Caco-2 (cell line): ENCODE measurements at places on chromosomes 11 and 22.

DNA sequence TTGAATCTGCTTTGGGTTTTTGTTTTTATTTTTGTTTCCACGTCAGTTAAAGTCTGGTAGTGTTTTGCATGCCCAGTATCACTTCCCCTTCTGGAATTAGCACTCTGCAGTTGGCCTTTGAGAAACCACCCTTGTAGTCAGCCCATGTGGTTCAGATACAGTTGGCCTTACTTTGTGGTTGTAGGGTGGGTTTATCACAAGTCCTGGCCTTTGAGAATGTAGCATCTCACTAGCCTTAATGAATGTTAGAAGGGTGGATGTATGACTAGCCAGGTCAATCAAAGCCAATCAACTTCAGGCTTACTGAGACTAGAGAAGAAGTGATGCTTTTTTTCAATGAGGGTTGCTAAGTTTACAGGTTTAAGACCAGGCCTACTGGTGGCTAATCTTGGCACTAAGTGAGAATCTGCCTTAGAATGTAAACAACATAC lies 19.8 kb downstream of the ARL14EP start:
- DNase-seq, result no peak

GRCh38 chr11:11359611-11360010 lies 6.6 kb upstream of the CSNK2A3 start:
- no peak for DNase-seq

DNA sequence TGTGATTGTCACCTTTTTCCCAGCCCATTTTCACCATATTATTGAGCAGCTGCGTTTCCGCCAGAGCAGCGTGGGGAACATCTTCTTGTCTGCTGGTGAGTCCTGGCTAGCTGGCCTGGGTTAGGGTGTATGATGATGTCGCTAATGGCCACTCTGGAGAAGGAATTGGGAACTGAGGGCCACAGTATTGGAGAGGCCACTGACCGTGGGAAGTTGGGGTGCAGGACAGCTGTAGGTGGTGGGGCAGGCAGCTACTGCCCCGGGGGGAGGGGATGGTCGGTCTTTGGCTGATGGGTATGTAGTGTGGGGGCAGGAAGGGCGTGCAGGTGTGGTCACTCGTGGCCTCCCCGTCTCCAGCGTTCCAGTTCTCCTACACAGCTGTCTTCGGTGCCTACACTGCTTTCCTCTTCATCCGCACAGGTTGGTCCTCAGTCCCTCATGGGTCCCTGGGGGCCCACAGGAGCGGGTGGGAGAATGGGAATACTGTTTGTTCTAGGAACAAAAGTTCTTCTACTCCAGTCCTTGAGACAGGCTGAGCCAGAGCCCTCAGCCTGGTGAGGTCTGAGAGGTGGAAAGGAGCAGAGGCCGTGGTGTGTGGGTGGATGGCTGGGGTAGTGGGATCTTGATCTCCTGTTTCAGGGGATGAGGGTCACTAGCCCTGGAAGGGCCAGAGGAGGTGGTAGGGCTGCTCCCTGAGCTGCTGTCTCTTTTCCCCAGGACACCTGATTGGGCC lies 2.1 kb downstream of the RCE1 start:
- peak; percentile 38 for DNase-seq

- DNase-seq, result no peak
These were observed 838 bp upstream of the MTFP1 start for GRCh38 chr22:30424534-30425326.

- no peak for DNase-seq
These were observed 74.6 kb downstream of the PIWIL3 start for GRCh38 chr22:24699876-24700275.

GRCh38 chr22:23938328-23939016 lies 22.5 kb downstream of the GSTT2B start:
- DNase-seq, result peak; percentile 81

DNA sequence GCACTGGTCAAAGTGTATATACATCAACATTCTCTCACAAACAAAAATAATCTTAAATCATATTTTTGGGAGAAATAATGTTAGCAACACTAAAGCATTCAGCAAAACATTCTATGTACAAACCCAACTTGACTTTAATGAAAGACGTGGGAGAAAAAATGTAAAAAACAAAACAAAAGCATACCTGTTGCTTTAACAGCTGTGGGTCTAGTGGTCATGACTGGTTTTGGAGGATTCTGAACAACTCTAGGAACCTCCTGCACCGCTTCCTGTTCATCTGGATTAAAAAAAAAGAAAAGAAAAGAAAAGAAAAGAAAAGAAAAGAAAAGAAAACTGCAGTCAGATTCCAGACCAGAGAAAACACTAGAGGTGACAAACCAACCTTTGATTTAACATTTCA lies 2.1 kb downstream of the FNBP4 start:
- DNase-seq, result no peak

DNA sequence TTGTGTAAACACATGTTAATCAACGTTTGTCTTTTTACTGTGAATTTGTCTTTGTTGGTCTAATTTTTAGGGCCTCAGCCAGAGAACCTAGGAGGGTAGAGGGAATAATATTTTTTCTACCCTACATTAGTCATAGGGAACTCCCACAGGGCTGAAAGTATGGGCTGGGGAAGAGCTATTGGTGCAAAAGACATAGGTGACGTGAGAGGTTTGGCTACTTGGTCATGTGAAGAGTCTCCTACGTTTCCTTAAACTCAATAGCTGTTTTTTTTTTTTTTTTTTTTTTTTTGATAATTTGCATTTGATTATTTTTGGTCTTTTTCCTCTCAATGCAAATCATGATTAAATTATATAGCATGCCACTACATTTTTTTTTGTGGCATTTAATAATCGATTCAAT lies 15.9 kb upstream of the MMP7 start:
- no peak for DNase-seq

DNA sequence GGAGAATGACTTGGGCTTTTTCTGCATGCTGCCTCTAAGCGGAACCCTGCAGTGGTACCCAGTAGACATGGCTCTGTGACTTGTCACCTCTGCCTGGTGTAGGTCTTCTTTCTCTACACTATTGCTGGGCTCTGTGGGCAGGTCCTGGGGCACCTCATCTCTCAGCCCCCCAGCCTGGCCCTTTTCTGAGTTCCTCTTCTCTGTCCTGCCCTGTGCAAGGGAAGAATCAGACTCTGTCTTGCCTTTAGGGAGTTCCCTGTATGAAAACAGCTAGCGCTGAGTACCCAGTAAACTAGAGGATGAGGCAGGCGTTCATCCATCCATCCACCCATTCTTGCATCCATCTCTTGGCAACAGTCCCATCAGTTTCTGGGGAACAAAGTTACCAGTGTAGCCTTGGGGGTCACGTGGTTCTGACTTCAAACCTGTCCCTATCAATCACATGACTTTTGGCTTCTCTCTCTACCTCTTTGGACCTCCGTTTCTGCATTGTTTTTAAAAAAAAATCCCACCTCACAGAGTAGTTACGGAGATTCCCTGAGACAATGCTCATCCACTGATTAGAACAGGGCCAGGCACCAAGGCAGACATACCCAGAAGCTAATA lies 86.4 kb upstream of the WNT11 start:
- DNase-seq, result no peak

DNA sequence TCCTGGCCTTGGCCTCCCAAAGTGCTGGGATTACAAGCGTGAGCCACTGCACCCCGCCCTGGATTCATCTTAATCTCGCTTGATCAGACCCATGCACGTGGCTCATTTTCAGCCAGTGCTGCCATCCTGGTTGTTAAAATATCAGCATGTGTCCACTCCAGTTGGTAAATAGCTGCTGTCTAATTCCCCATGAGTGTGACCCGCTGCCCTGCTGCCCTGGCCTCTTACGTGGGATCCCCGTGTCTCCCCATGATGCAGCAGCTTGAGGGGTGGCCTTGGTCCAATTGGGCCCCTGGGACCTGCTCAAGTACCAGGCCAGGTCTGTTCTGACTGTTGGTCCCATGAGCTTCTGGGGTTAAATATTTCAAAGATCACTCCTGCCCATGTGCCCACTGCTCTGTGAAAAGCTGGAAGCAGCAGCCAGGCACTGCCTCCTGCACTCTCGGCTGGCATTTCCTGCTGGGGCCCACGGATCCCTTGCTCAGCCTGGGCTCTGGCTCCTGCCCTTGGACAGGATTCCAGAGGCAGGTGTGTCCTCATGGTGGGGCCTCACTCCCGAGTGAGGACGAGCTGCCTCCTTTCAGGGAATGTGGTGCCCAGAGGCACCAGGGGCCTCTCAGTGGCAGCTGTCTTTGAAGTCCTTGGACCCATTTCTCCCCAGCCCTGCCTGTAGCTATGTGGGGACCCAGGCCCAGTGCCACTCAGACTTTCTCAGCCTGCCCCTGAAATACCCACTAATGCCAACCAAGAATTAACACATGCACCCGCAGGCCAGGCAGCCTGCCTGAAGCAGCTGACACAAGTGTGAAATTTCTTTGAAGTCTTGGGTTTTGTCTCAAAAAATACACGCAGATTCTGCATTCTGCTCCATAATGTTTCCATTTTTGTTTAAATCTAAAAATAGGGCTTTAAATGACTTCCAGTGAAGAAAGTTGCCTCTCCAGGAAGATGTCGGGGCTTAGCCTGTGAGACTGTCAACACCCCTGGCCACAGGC lies 38.1 kb upstream of the PRDM11 start:
- DNase-seq, result no peak

- DNase-seq, result no peak
These were observed 19.9 kb upstream of the MYOD1 start for GRCh38 chr11:17699147-17700114.

DNA sequence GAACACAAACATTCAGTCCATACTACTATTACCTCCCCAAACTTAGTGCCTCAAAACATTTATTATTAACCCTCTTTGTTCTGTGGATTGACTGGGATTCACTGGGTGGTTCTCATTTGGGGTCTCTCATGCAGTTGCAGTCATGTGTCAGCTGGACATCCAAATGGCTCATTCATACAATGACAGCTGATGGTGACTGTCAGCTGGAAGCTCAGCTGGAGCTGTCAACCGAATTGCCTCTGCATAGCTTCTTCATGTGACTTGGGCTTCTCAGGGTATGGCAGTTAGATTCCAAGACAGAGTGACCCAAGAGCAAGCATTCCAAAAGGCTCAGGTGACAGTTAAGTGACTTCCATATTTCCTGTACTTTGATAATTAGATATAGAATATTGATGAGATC lies 85.2 kb downstream of the CCDC34 start:
- DNase-seq, result no peak

GRCh38 chr11:116610190-116610589 lies 162.6 kb downstream of the BUD13 start:
- no peak for DNase-seq

DNA sequence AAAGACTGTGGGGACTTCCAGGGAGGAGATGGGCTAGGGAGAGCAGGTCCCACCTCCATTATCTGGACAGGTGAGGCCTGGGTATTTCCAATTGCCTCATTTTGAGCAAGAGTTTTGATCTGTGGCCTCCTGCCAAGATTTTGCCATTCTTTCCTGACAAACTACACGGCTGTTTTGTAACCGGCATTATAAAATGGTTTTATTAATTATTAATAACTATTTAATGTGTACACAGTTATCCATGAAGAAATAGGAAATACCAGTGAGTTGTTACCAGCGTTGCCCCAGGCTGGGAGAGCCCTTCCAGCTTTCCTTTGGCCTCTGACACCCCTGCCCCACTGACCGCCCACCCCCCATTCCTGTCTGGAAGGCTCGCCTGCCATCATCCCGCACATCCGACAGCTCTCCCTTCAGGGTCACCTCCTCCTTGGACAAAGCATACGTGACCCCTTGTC lies 14.9 kb upstream of the SEC14L3 start:
- DNase-seq, result no peak

DNA sequence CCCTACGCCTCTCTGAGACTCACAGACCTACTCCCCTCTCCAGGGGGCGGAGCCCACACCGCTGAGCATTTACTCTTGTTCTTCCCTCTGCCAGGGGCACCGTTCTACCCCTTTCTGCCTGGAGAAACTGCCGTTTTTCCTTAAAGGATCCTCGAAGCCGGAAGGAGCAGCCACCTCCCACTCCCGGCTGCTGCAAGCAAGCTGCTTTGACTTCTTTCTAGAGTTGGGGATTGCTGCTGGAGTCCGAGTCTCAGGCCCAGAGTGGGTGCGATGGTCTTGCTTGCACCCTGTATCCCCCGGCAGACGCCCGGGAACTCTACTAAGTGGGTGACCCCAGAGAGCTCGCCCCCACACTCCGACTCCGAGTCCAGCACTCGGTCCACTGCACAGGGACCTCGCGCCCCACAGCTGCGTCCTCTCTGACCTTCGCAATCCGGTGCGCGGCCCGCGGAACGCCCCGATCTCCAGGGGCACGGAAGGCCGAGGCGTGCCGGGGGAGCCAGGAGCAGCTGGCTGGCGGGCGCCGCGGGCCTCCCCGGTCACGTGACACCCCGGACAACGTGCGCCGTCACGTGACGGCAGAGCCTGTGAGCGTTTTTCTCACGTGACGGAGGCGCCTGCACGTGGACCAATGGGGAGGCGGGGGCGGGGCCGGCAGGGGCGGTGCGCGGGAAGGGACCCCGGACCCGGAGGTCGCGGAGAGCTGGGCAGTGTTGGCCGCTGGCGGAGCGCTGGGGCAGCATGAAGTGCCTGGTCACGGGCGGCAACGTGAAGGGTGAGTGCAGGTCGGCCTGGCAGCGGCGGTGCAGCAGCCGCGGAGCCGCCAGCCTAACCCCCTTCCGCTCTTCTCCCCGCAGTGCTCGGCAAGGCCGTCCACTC lies at the start of gene RAD9A:
TSS of gene RAD9A (plus strand) at position 683 of the 879 bp plus-strand sequence. CDS start at position 742, 59 bp downstream.
- DNase-seq, result peak; percentile 98

GRCh38 chr11:111635706-111636045 lies 33.4 kb downstream of the SIK2 start:
- no peak for DNase-seq

DNA sequence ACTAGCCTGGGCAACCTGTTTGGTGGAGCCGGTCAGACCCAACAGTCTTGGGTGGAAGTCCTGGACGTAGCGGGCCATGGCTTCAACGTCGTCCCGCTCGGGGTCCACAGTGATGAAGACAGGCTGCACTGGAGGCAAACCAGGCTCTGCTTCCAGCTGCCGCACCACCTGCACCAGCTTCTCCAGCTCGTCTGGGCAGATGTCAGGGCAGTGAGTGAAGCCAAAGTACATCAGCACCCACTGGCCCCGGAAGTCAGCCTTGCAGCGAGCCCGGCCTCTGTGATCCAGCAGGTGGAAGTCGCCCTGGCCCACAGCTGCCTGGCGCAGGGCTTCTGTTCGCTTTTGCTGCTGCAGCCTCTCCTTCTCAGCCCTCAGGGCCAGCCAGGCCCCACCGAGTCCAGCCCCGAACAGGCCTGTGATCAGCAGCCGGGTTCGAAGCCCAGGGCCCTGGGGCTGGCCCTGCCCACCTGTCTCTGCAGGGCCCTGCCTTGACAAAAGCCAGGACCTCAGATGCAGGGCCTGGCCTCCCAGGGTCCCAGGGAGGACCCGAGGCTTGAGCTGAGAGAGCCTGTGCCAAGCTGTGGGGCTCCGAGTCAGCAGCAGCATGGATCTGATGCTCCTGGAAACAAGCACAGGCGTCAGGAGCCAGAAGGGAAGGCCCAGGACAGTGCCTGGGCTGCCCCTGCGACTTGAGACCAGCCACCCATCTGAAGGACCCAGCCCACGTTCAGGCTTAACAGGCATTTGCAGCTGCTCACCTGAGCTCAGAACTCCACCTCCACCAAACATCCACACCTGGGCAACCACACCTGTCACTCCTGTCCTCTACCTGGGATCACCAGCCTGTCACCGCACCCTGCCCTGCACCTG lies 1.4 kb downstream of the SCO2 start:
- peak; percentile 62 for DNase-seq

GRCh38 chr11:12413141-12414052 lies 36.0 kb downstream of the PARVA start:
- DNase-seq, result no peak
